ENCODE measurements at places on chromosomes 1 and 21. TPM values are rescaled to one million over a fixed set of nuclear protein-coding genes. Genes with fewer than 3 reads are reported as not detected.

GRCh38 chr1:81213279-81213678 is 587.5 kb upstream of the ADGRL2 start:
- no peak for DNase-seq
- H3K36me3 ChIP-seq: no peaks in the 10 kb centered on the region

GRCh38 chr1:27513958-27514357 is 24.0 kb upstream of the WASF2 start:
- no peak overlapping the region for H3K4me3 ChIP-seq
- H3K36me3 ChIP-seq: no peaks in the 10 kb centered on the region
- H3K27me3 ChIP-seq: no peaks in the 10 kb centered on the region
- H3K4me1 ChIP-seq: no peaks in the 10 kb centered on the region

- DNase-seq: no peak
- H3K4me3 ChIP-seq: no peak overlapping the region
- no peaks in the 10 kb centered on the region for H3K27me3 ChIP-seq
- H3K36me3 ChIP-seq: no peaks in the 10 kb centered on the region
Observed at GRCh38 chr21:45573452-45574035, 31.3 kb upstream of the SLC19A1 start.

The CITED4 gene
- 20.5 TPM for total RNA-seq

The SYT6 gene
- total RNA-seq: not detected

Measured in naive thymus-derived CD4-positive, alpha-beta T cell (primary cell).